WERI-Rb-1 (cell line): ENCODE measurements at places on chromosomes 12 and 14.

DNA sequence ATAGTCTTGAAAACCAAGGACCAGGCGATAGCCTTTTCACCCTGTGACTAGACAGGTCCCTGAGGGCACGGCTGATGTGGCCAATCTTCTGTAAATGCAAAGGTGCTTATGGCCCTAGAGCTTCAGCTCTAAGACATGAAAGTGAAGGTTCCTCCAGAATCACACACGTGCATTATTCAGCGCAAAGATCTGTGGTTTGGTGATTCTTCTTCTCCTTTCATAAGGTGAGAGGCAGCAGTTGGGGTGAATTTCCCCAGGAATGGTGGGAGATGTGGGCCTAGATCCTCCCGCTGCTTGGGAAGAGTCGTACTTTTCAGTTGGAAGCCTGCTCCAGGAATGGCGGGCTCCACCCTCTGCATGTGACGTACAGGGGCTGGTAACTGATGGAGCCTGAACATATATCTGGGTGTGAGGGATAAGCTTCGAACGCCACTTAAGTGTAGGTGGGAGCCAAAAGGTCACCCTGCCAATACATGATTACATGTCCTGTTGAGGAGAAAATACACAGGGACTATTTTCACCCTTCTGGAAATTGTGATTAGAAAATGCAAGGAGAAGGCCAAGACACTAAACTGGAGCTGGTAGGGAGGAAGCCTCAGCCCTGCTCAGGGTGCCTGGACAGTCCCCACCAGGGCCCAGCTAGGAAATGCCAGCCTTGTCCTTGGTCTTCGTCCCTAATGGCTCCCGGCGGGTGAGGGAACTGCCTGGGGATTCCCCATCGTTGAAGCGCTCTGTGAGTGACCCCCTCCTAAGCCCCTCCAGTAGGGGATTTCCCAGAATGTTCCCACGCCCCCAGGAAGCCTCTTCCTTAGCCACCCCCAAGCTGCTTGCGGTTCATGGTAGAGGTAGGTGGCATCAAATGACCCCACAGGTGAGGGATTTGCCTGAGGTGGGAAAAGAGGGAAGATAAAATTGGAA lies 17.6 kb downstream of the BATF start:
- DNase-seq, result no peak

- peak; percentile 71 for DNase-seq
Observed at GRCh38 chr14:78598046-78598920, 428.1 kb downstream of the NRXN3 start.

DNA sequence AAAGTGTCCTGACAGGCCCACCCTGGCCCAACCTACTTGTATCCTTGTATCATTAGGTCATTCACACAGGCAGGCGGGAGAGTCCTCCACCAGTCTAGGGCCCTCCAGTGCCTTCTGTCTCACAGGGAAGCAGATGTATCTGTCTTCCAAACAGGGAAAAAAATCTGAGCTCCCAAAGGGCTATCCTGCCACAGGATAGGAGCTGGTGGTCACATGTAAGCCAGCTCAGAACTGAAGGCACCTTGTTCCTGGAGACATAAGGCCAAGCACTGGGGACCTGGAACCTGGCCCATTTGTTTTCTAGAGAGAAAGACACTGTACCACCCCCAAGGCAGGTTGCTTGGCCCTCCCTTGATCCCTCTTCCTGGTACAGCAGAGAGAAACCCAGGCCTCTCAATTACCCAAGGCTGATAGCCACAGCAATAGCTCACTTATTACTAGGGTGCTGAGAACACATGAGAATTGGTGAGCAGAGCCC lies 19.4 kb upstream of the PLEKHH1 start:
- DNase-seq, result no peak

GRCh38 chr12:128918481-128919260 lies 65.4 kb downstream of the GLT1D1 start:
- DNase-seq, result peak; percentile 72

DNA sequence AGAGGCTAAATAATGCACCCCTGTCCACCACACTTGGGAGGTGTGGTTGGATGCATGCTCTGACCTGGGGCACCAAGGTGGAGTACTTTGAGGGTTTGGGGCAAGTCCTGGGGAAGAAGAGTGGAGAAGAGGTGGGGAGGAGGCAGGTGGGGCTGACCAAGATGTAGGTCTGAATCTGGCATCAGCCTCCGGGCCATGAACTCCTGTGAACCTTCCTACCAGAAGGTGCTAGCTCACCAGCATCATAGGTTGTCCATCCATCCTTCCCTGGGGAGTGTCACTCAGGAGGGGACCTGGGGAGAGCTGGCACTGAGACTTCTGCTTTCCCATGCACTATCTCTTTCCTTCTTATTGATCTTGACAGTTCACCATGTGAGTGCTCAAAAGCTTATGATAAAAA lies 13.6 kb upstream of the EMP1 start:
- no peak for DNase-seq

DNA sequence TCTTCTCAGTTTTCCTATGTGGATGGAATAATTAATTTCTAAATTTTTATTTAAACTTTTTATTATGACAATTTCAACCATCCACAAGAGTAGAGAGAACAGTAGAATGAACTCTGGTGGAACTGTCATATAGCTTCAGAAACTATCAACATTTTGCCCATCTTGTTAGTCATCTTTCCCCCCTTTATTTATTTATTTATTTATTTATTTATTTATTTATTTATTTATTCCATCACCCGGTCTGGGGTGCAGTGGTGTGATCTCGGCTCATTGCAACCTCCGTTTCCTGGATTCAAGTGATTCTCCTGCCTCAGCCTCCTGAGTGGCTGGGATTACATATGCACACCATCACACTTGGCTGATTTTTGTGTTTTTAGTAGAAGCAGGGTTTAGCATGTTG lies 23.5 kb downstream of the ADCK1 start:
- no peak for DNase-seq

- DNase-seq, result no peak
Observed at GRCh38 chr14:73851000-73851399, 631 bp upstream of the PTGR2 start.

DNA sequence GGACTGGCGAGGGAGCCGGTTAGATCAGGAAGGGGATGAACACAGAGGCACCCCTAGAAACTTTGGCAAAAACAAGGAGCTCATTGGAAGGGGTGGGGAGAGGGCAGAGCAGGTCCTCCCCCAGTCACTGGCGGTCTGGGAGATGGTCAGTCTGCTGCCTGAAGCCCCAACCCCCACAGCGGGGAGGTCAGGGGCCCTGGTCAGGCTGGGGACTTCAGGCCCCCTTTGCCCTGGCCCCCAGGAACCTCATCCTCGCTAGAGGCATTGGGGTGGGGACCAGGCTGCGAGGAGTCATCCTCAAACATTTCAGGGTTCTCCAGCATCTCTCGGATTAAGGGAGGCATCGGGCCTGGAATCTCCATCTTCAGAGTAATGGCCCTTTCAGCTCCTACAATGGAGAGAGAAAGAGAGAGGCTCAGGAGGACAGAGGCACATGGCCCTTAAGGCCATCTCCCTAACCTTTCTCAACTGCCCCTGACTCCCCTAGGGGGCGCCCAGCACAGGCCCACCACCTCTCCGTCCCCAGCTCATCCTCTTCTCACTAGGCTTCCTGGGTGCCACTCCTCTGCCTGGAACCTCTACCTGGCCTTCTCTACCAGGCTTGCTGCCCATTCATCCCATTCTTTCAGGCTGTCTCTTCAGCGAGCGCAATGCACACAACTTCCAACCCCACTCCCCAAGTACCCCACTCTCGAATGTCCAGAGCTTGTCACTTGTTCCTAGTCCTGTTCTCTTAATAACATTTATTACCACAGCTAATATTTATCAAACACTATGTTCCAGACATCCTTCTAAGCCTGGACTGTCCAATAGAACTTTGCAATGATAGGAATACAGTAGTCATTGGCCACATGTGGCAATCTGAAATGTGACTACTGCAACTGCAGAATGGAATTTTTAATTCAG lies 4.7 kb upstream of the ITGB7 start:
- peak; percentile 61 for DNase-seq

- DNase-seq, result no peak
Observed at GRCh38 chr14:92925446-92925845, 2.5 kb downstream of the CHGA start.

GRCh38 chr12:92295523-92295922 lies 149.9 kb upstream of the BTG1 start:
- DNase-seq, result no peak

DNA sequence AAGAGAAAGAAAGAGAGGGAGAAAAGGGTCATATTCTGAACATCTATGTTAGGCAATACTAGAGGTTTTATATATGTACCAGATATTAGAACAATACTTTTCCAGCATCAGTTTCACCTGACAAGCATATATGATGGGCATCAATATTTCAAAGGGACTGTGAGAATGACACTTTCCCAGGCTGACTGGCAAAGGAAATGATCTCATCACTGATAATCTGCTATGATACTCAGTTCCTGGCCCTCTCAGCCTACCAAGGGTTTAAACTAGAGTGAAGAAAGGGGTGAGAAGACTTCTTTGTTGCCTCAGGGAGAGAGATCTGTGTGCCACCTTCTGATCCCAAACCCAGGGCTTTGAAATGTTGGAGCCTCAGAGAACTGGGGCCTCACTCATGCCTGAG lies 183.5 kb downstream of the TTC8 start:
- no peak for DNase-seq

DNA sequence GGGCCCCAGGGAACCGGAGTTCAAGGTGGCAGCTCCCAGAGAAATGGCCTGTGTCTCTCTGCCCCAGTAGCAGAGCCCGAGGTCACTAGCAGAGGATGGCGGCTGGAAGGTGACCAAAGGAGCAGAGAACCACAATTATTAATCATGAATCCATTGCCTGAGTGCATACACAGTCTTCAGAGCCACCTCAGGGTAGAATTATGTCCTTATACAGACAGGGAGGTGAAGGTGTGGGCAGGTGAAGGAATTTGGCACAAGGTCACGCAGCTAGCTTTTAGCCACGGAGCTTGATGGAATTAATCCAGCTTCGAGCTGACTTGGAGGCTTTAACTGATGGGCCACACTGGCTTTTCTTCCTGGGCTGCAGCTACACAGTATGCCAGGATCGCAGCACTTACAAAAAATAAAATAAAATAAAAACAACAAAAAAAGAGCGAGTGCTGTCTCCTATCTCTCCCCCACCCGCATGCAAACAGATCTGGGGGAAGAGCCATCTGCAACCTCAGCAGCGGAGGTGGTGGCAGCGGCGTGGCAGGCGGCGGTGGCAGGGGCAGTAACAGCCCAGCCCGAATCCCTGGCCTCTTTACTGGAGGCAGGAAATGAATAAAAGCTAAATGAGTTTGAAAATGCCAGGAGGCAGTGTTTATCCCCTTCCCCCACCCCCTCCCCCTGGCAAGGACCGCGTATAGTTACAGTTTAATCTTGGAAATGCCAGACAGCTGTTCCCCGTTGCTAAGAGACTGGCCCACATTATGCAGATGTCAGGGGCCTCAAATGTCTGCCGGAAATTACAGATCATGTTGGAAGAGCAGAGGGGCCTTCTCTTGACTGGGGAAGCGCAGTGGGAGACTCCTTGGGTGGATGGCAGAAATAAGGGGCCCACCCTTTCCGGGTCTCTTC lies 93.5 kb downstream of the LRRC74A start:
- peak; percentile 58 for DNase-seq

GRCh38 chr12:69101505-69101904 lies 137.9 kb upstream of the CPSF6 start:
- DNase-seq, result no peak
